T-helper 1 cell (primary cell): ENCODE measurements at places on chromosomes 7 and 10.

DNA sequence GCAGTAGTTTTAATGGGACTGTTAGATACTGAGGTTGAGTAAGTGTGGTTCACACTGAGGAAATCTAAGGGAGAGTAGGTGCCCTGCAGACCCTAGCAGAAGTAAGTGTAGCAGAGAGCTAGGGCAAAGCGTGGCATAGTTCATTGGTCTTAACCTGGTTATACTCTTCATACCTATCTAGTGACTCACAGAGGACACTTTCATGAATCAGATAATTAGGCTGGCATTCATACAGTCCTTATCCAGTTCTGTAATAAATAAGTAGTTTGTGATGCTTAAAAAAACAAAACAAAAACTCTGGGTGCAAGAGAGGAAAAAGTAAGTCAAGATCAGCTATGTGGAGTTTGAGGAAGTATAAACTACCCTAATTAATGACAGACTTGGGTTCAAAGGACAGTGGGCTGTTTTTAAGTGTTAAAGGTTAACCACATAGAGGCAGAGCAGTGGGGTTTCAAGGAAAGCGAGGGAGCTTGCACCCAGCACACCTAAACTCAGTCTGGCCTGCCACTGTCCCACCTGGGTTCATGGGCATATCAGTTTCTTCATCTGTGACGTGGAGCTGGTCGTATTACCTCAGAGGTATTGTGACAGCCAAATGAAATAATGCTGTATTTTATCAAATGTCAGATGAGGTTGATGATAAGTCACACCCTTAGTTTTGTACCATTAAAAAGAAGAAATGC is 27.1 kb downstream of the LMTK2 start:
- DNase-seq = no peak

DNA sequence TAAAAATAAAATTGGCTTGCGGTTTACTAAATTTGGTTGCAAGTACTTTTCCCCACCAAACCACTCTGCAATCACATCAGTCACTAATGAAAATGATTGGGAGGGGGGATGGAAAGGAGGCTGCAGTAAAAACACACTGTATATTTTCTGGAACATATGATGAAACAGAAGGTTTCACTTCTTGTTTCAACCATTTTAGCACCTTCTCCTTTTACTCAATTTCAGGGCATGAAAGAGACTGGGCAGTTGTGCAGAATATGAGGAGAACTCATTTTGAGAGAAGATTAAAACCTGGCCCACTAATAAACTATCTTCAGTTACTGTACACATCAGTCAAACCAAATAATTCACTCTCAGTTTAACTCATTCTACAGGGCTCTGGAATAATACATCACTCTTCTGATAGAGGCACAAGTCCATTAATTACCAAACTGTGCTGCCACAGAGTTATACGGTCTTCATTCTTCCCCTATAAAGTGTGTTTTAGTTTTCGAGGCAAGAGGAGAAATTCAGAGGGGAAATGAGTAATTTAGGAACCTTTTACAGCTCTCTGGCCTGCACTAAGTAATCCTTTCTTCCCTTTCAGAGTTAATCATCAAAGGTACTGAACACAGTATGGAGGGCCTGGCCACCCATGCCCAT is 25.5 kb downstream of the JAZF1 start:
- no peak for DNase-seq

DNA sequence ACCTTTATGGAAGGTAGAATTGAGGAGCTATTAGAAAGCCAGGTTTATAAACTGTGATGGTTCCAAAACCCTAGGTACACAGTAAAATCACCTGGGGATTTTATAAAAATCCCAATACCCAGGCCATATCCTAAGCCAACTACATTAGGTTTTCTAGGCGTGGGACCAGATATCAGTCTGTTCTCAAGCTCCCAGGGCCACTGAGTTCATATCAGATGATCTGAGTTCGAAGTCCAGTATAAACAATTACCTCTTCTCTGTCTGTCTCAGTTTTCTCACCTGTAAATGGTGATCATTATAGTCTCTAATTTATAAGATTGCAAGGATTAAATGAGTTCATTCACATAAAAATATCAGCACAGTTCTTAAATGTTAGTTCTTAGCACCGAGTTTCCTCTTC is 60.6 kb downstream of the CAV1 start:
- DNase-seq = no peak

DNA sequence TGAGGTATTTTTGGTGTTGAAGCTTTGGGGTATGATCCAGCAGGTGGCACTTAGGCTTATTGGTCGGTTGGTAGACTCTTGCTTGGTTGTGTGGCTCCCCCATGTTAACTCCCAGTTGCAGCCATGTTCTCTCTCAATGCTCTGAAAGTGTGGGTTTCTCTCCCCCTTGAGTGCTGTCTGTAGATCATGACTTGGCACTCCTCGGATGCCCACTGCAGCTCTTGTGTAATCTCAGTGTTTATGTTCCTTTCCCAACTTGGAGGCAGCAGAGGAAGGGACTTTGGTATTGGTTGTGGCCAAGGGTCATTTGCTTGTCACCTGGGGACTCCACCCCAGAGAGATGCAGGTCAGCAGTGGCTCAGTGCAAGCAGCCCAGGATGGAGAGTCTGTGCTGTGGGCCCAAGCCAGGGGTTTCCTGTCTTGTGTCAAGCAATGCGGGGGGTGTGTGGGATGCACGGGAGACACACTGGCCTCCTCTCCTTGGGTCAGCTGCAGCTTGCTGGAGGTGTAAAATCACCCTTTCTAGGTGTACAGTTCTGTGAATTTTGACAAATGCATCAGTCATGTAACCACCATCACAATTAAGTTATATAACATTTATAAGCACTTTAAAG is 36.9 kb downstream of the PIK3CG start:
- no peak for DNase-seq

DNA sequence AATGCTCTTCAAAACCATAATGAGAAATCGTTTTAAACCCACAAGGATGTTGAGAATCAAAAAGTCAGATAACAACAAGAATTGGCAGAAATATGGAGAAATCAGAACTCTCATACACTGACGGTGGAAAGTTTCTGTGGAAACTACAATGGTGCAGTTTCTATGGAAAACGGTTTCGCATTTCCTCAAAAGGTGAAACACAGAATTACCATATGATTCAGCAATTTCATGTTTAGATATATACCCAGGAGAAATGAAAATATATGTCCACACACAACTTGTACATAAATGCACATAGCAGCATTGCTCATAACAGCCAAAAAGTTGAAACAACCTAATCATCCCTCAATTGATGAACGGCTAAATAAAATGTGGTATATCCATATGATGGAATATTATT is 218.2 kb downstream of the ARL4A start:
- DNase-seq = no peak

DNA sequence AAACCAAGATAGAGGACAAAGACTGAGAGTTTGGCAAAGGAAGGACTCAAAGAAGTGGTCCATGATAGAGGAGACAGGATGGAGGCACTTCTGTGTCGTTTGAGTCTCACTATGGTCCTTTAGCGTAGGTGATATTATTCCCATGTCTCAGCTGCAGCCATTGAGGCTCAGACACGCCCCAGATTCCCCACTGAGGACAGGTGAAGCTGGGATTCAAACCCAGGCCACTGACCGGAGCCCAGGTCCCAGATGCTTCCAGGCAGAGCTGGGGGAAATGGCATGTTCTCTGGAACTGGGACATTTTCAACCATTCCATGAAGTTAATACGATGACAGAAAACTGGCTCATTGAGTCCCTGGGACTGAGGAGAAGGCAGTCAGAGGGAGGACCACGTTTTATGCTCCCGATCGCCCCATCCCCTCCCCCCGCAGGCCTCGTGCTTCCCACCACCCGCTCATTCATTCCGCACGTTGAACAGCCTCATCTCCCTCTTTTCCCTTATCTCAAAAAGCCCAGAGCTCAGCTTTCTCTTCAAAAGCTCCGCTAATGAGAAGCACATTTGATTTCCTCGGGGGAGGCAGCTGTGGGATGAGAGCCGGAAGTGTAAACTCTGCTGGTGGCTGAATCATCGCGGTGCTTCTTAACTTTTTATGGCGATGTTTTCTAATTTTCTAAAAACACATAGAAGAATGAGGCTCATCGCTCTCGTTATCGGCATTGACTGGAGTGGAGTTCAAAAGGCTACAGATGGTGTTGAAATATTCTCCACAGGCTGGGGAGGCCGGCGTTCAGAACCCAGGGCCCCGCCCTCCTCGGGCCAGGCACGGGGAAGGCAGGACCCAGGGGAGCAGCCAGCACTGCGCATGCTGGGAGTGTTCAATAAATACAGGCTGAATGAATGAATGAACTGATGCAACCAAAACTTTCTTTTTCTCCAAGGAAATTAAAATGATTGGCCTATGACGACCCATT is 64.0 kb downstream of the OAT start:
- peak; percentile 34 for DNase-seq
